ENCODE measurements at places on chromosomes 4 and X.

GRCh38 chr4:145347684-145348083 is 134.0 kb upstream of the SMAD1 start:
- DNase-seq = no peak

DNA sequence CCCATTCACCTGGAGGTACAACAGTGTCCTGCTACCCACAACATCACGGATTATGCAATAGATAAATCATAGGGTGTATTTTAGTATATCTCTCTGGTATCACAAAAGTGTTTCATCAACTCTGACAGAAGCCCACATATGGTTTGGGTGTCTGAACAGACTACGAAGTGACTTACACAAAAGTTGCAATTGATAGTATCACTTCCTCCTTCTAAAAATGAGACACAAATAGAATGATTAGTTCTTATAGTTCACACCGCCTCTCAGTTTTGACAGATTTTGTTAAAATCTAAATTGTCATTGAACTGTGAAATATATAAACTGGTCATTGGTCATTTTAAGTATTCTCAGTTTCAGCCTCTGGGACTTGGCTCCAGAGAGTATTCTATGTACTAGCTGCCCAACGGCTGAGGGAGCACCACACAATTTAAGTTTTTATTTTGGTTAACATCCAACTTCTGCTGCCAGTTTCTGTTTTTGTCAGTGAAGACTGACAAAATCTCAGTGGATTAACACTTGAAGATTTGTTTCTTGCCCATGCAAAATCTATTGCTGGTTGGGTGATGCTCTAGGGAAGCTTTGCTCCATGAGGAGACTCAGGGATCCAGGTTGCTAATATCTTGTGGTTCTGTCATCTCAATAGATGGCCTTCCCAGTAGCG is 113.8 kb upstream of the PUDP start:
- DNase-seq = no peak

- no peak for DNase-seq
Measured at GRCh38 chr4:144757969-144758368, 112.0 kb downstream of the HHIP start.

GRCh38 chrX:150293311-150294013 is 69.7 kb upstream of the MAMLD1 start:
- no peak for DNase-seq

GRCh38 chr4:74930162-74930561 is 2.8 kb upstream of the PARM1 start:
- no peak for DNase-seq

- no peak for DNase-seq
Measured at GRCh38 chr4:23084559-23085248, 392.0 kb downstream of the GBA3 start.

DNA sequence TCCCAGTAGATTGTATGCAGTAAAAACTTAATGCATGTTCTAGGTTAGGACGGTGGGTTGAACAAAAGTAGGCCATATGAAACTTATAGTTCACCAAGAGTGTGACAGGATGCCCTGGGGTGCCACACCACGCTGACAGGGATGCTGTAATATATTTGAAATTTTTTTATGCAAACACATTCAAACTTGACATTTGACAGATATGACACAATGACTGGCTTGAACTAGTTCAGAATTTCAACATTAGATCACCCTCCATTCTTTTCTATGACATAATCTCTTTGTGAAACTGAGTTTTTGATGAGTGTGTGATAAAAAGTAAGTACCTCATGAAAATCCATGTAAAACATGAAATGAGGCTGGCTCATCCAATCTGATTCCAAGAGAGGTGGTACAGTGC is 198.4 kb downstream of the PALLD start:
- no peak for DNase-seq

DNA sequence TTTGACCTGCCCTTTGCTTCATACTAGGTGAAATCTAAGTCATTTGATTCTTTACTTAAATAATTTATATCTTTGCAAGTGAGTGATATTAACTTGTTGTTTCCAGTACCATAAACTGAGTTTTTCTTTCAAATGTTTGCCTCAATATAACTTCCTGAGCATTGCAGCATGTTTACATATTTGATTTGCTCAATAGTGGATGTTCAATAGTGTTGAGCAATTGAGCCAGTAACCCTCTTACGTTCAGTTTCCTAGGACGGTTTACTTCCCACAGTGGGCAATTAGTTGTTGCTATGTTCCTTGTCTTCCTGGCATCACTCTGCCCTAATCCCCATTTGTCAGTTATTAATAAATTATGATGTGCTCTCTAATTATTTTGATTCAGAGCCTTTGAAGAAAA is 278.5 kb downstream of the EPHA5 start:
- no peak for DNase-seq

DNA sequence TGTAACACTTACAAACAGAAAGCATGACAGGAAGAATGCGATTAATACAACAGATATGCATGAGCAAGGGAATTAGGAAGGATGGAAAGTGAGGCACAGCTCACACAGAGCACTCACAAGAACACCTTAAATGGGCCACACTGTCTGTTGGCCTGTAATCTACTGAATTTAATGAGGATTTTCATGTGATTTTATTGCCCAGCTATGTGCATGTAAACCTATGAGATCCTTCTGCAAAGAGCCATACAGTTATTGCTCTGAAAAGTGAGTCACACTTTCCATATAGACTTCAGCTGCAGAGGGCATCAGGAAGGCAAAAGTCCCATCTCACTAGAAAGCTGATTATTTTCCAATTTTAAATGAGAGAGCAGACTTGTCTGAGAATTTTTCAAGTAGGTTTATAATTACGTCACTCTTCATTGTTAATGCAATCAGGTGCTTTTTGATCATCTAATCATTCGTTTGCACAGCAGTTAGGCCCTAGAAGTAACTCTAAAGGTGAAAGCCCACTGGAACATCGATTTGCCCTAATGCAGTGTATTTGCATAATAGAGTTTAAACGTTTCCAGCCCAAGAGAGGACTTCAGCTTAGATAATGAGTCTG is 832.7 kb upstream of the INTU start:
- DNase-seq = no peak

DNA sequence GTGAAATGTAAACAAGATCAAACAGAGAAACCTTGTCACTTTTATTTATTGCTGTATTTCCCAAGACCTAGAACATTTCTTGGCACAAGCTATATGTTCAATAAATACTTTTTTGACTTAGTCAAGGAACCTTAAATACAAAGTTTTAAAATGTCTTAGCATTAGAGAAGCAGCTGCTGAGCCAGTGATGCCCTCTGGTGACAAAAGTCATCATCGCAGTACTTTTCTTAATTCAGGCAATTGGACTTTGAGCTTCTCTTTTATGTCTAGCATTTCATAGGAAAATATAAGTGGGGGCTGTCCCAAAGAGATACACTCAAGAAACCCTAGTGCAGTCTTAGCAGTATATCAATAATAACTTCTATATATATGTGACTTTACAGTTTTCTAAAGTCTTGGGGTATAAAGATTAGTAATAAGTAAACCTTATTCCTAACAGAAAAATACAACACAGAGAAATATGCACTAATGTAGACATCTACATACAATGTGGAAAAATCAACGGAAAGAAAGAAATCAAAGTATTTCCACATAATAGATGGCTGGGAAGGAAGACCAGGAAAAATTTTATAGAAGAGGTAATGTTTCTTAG is 118.4 kb downstream of the DTHD1 start:
- DNase-seq = peak; percentile 11

GRCh38 chr4:73867783-73868182 is 1.4 kb upstream of the CXCL1 start:
- DNase-seq = no peak

DNA sequence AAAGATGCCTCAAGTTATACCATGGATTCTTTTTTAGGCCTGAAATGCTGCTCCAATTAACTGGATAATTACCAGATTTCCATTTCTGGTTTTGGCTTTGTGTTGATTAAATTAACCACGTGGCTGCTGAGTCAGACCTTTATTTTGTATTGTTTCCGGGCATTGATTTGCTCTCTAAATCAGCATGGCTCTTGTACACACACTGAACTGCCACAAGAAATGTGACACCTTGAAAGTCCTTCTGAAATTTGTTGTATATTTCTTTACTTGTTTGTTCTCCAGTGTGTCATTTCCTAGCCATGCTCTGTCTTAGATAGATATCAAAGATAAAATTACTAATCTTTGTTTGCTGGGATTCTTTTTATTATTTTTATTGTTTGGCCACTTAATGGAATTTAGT is 11.7 kb downstream of the MTTP start:
- DNase-seq = no peak

GRCh38 chrX:33855251-33855650 is 276.9 kb downstream of the FAM47A start:
- no peak for DNase-seq

- DNase-seq = no peak
Measured at GRCh38 chr4:25449270-25449669, 72.2 kb downstream of the ANAPC4 start.

DNA sequence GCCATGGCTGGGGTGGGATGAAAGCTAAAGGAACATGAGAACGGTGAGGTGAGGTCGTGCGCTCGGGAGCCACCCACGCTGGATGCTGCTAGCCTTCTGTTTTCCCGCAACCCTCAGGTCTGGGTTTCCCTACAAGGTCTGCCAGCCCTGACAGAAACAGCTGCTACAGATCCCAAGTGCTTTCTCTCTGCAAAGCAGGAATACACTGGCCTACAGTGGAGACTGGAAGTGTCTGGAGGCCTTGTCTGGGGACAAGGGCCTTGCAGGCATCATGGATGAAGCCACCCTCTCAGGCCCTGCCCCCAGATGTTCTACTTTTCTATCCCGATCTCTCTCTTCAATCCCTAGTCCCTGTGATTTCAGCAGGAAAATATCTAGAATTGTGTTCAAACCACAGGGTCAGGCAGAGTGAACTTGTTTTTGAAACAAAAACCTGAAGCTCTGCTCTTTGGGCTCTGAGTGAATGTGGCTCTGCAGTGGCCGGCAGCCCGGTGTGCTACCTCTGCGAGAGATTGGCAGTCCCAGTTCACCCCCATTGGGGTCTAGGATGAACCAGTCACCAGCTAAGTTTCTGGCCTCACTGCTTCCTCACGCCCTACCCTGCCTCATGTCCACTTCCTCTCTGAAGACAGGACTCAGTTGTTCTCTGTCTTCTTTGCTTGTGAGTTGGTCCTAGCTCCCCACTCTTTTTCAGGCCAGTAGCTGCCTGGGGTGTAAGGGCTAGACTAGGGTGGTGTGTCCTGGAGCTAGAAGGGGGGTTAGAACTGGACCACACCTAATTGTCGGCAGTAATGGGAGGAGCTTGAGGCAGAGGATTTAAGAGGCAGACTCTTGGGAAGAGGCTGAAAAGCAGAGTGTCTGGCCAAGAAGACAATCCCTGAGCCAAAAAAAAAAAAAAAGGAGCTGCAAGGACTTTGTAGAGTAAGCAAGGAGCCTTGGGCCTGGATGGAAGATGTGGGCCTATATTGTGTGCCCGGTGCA is 89.6 kb downstream of the RTL5 start:
- DNase-seq = no peak

DNA sequence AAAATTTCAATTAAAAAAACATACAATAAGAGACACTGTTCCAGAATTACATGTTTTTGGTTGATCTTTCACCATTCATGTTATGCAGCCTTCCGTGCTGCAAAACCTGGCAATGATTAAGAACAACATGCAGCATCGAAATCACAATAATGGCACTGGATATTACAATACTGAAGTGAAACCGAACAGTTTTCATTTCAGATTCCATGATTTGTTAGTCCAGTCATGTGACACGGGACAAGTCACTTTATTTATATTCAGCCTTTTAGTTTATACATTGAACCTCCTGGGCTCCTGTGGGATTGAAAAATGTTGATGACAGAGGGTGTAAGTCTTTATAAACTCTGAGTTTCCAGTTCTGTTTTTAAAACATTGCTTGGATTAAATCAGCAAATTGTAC is 142.5 kb upstream of the TTC29 start:
- no peak for DNase-seq

- no peak for DNase-seq
Measured at GRCh38 chr4:74258963-74259362, 49.3 kb upstream of the EPGN start.

DNA sequence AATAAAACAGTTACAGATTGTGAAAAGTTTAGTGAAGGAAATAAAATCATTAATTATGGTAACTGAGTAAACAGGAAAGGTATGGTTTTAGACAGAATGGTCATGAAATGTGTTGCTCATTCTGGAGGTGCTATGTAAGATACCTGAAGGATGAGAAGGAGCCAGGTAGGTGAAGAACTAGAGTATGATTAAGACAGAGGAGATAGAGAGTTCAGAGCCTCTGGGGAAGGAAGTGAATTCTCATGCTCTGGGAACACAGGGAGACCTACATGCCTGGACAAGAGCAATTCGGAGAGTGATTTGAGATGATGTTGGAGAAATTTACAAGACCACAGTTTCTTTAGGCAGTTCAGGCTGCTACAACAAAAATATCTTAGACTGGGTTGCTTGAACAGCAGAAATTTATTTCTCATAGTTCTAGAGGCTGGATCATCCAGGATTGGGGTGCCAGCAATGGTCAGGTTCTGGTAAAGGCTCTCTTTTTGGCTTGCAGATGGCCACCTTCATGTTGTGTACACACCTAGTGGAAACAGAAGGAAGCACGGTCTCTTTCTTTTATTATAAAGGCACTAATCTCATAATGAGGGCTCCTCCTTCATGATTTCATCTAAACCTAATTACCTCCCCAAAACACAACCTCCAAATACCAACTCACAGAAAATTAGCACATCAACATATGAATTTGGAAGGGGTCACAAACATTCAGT is 1416.1 kb downstream of the PCDH7 start:
- DNase-seq = no peak

DNA sequence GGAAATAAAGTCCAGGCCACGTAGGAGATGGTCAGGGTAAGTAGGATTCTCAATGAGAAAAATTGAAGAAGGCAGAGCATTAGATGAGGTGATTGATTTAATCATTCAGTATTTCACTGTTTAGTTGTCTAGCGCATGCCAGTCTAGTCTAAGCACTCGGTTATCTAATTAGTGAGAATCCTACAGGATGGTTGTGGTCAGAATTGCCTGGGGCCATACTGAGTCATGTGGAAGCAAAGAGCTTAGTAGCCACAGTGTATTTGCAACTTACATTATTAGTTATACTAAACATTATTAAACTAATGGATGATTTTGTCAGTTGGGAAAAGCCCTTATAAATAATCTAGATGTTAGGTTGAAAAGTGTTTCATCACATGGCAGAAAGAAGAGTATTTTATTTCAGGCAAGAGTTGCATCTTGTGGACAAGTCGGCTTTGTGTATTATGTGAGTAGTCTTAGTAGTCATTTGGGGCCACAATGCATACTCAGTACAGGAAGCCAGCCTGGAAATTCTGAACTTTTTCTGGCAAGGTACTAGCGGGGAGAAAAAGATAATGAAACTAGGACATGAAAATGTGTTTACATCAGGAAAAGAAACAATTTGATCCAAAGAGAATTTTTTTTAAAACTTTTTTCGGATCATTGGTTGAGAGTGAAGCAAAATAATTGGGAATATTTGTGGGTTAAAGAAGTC is 31.9 kb downstream of the CPEB2 start:
- no peak for DNase-seq

GRCh38 chrX:4656419-4656818 is 943.0 kb upstream of the PRKX start:
- no peak for DNase-seq

DNA sequence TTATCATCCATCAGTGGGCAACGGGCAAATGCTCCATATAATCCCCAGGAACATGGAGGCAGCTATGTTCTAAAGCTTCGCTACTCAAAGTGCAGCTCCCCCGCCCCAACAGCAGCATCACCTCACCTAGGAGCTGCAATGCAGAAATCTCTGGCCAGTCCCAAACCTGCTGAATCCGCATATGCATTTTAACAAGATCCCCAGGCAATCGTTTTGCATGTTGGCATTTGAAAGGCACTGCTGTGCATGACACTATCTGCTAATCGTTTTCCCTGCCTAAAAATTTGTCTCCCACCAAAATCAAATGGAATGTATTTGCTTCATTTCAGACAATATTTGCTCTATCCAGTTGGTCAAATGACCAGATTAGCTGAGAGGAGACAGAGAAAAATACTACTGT is 15.2 kb downstream of the ADGRG2 start:
- DNase-seq = no peak

Data from stimulated activated CD8-positive, alpha-beta memory T cell treated with anti-CD3 and anti-CD28 coated beads, Interleukin-2, amount 100 ng/mL, for 48 hours (primary cell).